ENCODE measurements at places on chromosomes 11 and 22.
A peak's percentile ranks its signal among the peaks of the same experiment; 100 is the strongest.

GRCh38 chr11:33375688-33376311 lies 118.6 kb downstream of the HIPK3 start:
- no peak for DNase-seq

DNA sequence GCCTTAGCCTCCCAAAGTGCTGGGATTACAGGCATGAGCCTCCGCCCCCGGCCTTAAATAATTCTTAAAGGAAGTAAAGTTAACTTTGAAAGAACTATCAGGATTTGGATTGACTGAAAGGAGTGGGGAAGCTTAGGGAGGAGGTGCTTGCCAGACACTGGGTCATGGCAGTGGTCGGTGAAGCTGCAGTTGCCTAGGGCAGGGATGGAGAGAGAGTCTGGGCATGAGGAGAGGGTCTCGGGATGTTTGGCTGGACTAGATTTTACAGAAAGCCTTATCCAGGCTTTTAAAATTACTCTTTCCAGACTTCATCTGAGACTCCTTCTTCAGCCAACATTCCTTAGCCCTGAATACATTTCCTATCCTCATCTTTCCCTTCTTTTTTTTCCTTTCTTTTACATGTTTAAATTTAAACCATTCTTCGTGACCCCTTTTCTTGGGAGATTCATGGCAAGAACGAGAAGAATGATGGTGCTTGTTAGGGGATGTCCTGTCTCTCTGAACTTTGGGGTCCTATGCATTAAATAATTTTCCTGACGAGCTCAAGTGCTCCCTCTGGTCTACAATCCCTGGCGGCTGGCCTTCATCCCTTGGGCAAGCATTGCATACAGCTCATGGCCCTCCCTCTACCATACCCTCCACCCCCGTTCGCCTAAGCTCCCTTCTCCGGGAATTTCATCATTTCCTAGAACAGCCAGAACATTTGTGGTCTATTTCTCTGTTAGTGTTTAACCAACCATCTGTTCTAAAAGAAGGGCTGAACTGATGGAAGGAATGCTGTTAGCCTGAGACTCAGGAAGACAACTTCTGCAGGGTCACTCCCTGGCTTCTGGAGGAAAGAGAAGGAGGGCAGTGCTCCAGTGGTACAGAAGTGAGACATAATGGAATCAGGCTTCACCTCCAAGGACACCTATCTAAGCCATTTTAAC lies at the start of gene NNMT:
Gene NNMT (plus strand): TSS at position 724 of the 929 bp plus-strand sequence. CDS start 158 bp downstream, at position 882.
- no peak for DNase-seq

DNA sequence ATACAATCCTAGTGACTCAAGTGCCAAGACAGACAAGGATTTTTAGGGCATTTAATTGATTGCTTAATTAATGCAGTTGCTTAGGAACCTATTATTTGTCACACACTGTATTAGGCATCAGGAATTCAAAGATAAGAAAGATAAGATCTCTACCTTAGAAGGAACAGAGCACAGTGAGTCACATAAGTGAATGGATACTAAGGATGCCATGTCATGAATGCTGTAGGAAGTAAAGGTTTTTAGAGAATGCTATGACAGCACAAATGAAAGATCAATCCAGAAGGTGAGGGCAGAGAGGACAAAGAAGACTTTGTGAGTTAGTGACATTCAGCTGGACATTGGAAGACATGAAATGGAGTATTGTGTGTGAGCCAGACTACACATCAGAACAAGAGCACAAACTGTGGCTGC lies 147.9 kb upstream of the DDI1 start:
- no peak for DNase-seq

DNA sequence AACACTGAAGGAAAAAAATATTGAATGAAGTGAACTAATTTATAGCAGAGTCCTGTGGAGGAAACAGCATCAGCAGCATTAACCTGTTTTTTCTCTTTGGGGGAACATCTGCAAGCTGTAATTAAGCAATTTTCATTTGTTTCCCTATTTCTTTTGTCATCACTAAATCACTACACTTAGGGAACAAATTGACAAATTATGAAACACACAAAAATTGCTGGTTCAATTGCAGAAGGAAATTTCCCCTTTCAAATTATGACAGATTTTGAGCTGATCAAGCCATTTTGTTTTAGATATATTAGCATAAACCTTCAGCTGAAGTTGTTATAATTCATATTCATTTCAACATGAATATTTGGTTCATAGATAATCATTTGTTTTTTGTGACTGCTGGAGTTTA lies 22.2 kb upstream of the RAG2 start:
- DNase-seq, result no peak

- no peak for DNase-seq
Observed at GRCh38 chr11:724049-724777, 18.2 kb downstream of the EPS8L2 start.

GRCh38 chr22:30175690-30176288 lies 70.8 kb downstream of the LIF start:
- no peak for DNase-seq

- DNase-seq, result no peak
Observed at GRCh38 chr11:119716582-119717498, 12.2 kb downstream of the NECTIN1 start.

DNA sequence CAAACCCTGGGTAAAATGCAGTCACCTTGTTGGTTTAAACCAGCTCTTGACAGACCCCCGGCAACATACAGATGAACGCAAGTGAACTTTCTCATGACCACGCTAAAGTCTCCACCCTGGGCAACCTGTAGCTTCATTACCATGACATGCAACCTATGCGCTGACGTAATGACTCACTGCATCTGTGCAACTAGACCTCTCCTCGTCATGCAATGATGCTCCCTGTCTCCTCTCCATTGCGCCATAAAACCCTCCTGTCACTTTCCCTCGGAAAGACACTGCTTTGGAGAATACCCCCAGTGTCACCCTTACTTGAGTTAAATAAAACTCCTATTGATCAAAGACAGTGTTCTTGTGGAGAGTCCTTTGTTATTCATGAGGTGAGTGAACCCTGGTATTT lies 52.5 kb downstream of the RCN1 start:
- DNase-seq, result no peak

DNA sequence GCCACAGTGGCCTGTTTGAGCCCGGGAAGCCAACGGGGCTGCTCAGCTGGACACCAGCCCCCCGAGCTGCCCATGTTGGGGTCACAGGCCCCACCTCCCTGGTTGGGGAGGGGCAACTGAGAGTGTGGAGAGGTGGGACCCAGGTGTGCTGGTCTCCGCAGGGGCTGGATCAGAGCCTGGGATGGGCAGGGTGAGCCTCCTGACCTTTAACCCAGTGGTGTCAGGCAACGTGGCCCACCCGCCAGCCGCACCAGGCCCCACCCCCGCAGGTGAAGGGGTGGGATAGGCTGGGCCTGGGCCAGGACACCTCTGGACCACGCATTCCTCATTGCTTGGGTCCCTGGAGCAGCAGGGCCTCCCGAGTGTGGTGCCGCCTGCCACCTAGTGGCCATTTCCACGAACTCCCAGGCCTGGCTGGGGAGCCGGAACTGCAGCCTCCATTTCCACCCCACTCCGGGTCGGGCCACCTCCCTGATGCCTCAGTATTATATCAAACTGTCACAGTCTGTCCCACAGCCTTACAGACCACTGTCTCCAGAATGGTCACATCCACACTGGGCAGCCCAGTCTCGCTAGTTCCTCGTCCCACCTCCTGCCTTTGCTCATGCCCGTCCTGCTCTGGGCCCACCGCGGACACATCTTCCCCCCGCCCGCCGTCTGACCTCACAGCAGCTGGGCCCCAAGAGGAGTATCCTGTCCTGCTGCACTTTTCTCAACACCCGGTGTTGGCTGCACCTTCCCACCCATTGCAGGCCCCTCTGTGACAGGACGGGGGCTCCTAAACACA lies 13.3 kb upstream of the PPP6R3 start:
- peak; percentile 70 for DNase-seq

DNA sequence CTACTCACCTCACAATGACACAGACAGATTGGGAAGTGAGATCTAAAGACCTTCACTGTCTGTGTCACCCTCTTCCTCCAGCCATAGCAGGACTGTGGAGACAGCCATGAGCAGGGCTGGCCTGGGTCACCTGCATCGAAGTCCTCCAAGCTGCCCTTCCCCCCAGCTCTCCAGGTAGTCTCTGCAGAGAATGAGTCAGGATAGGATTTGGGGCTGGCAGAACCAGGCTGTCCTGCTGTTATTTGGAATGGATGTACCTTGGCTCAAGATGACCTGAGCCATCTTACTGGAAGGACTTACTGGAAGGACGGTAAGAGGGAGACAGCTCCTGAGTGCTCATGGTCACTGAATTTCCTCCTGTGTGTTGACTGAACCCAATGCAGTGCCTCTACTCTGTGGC lies 29.2 kb downstream of the GGTLC2 start:
- DNase-seq, result no peak

GRCh38 chr11:91081440-91082043 lies 858.7 kb upstream of the CHORDC1 start:
- DNase-seq, result no peak

GRCh38 chr11:76729214-76729613 lies 53.9 kb upstream of the TSKU start:
- DNase-seq, result no peak

- no peak for DNase-seq
Observed at GRCh38 chr11:26087120-26087935, 244.6 kb upstream of the ANO3 start.

DNA sequence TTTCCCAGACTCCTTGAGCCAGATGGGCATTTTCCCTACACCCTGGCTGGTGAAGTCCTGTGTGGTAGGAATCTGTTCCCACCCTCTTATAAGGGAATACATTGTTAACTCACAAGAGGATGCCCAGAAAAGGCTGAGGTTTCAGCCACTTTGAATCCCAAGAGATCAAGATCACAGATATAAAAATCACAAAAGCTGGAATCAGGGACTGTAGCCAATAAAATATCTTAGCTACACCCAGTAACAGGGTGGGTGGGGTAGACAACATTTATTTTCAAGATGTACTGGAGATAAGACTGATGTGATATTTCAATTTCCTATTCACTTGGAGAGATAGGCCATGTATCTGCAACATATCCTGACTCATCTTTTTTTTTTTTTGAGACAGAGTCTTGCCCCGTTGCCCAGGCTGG lies 50.3 kb downstream of the COPB1 start:
- DNase-seq, result no peak

GRCh38 chr11:34165786-34166555 lies 60.5 kb downstream of the NAT10 start:
- no peak for DNase-seq

- no peak for DNase-seq
Observed at GRCh38 chr11:93573184-93573583, 30.0 kb upstream of the SMCO4 start.

GRCh38 chr11:7520011-7520942 lies 6.5 kb downstream of the PPFIBP2 start:
- DNase-seq, result no peak

DNA sequence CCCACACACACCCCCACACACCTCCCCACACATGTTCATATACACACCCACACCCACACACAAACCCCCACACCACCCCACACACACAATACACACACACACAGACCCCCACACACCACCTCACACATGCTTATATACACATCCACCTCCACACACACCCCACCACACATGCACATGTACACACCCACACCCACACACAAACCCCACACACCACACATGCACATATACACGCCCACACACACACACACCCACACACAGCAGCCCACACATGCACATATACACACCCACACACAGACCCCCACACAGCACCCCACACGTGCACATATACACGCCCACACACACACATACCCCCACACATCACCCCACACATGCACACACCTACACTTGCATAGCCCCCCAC lies 29.1 kb downstream of the KCNC1 start:
- no peak for DNase-seq

- DNase-seq, result no peak
Observed at GRCh38 chr11:2558397-2558796, 113.6 kb downstream of the KCNQ1 start.

GRCh38 chr11:75313513-75314272 lies 37.8 kb downstream of the ARRB1 start:
- peak; percentile 36 for DNase-seq

DNA sequence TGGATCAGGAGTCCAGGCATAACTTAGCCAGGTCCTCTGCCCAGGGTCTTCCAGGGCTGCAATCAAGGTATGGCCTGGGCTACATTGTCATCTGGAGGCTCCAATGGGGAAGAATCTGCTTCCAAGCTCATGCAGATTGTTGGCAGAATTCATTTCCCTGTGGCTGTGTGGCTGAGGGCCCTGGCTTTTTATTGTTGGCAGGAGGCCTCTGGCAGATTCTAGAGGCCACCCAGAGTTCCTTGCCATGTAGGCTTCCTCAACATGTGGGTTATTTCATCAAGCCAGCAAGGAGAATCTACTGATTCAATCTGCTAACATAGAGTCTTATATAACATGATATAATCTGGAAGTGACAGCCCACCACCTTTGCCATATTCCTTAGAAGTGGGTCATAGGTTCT lies 16.4 kb upstream of the EP300 start:
- DNase-seq, result no peak

- no peak for DNase-seq
Observed at GRCh38 chr11:30395751-30396150, 72.8 kb downstream of the ARL14EP start.

- DNase-seq, result no peak
Observed at GRCh38 chr22:17926516-17926915, 97.8 kb downstream of the MICAL3 start.

GRCh38 chr22:49986325-49986724 lies 25.8 kb downstream of the PIM3 start:
- DNase-seq, result no peak

DNA sequence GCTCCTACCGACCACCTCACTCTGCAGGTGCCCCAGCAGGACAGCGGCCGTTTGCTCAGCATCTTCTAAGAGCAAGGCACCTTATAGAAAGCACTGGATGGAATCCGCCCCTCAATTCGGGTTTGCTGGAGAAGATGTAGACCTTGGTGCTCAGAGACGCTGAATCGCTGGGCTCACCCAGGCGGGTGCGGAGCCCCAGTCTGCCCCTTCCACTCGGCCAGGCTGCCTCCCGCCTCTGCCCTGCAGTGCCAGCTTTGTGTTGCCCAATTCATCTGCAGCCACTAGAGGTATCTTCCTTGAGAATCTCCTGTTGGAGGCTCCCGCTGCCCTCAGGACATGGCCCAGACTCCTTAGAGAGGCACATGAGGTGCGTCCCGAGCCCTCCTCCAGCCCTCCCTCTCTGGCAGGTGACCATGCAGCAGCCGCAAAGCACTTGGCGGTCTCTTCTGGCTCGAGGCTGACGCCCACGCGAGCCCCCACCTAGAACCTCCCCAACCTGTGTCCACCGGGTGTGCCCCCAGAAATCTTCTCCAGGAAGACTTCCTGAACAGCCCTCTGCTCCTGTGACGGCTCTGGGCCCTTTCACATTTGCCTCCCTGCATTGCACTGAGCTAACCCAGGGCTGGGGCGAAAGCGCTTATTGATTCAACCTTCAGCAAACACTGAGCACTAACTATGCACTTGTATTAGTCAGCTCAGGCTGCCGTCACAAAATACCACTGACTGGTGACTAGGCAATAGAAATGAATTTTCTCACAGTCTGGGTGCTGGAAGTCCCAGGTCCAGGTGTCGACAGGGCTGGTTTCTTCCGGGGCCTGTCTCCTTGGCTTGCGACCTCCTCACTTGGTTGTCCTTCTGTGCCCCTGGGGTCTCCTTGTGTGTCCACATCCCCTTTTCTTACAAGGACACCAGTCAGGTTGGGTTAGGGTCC lies 117.5 kb downstream of the WNT7B start:
- no peak for DNase-seq

All from body of pancreas (tissue), 4 donors.